Hematopoietic multipotent progenitor cell (in vitro differentiated cells): ENCODE measurements at places on chromosomes 1 and 21. TPM values are rescaled to one million over a fixed set of nuclear protein-coding genes. Genes with fewer than 3 reads are reported as not detected.

DNA sequence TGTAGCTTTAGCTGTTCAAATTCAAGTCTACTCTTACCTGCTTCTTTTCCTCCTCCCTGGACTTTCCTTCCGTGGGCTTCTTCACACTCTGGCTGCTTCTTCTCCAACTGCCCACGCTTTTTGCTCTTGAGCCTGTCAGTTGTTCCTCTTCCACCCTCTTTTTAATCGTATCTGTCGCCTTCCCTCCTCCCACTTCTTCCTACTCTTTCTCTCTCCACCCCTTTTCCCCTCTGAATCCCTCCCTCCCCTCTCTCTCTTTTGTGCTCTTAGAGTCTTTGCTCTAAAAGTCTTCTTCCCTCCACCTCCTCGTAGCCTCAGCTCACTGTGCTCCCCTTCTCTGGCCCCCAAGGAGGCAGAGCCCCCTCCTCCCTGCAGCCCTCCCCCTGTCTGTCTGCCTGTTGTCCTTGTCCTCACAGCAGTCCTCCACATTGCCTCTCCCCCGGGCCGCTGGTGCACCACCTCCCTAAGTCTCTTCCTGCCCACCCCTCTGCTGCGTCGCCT, 12.9 kb upstream of the GJA5 start:
- DNase-seq, result no peak

The TCHH gene
- under 0.01 TPM for total RNA-seq

DNA sequence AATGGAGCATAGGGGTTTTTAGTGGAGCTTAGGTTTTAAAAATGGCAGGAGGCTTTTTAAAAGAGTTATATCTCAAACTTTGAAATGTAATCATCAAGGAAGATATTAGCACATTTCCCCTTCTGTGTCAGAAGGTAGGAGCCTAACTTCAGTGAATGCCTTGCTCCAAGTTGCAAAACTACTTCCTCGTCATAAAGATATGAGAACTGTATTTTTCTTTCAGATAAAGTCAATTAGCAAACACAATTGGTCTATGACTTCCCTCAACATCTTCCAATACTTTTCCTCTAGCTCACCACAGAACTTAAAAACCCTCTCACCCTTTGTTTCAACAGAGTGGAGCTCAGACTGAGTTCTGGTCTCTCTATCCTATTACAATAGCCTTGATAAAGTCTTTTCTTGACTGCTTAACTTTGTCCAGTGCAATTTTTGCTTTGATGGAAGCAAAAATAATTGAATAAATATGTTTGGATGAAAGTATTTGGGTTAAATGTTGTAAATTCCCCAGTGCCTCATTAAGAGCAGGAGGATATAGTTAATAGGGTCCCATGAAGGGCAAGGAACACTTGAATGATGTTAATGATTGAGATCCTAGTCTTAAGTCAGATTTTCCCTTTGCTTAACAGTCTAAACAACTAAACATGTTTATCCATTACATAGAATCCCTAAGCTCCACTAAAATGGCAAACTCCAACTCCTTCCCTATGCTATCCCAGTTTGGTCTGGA, 58.9 kb downstream of the TNFSF18 start:
- DNase-seq, result no peak

DNA sequence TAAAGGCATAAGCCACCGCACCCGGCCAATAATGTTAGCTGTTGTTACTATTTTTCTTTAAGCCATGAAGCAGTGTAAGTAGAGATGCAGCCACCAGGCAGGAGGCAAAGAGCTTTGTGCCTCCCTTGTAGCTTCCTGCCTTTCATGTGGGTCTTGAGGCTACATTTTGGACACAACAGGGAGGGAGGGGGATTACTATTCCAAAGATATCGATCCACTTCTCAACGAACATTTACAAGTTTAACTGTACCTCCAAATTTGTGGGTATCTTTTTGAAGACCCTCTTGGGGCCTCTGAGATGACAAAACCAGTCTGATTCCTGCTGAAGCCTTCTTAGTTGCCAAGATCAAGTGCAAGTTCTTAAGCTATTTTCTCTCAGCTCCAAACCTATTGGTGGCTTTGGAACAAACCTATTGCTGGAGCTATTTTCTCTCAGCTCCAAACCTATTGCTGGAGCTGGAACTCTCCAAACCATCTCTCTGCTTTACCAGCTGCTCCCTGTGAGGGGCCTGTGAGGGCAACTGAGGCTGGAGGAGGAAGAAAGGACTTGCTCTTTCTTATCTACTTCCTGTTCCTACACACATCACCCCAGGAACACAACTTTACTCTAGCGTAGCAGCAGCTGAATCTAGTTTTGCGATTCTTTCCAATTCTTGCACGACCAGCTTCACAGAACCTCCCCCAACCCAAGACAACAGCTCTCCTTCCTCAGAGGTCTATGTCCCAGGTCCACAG, 16.1 kb upstream of the RCAN3 start:
- DNase-seq, result no peak

GRCh38 chr1:235855811-235856429, 10.8 kb downstream of the LYST start:
- DNase-seq, result no peak

DNA sequence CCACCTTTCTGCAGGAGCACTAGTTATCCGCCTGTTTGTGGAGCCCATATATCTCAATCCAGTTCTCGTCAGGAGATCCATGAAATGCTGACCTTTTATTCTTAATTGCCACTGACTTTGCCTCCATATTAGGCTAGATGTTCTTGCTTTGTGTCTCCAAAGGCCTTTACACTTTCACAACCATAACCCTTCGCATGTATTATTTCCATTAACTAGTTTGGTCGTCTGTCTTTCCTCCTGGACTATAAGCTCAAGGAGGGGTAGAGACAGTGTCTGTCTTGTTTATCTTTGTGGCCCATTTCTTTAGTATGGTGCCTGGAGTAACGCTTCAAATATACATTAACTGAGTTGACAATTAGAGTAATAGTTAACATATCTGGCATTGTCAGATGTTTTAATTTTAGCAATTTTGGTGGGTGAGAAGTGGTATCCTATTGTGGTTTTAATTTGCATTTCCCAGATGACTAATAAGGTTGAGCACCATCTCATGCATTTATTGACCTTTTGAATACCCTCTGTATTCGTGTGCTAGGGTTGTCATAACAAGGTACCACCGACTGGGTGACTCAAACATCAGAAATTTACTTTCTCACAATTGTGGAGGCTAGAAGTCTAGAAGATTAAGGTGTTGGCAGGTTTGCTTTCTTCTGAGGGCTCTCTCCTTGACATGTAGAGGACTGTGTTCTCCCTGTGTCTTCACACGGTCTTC, 21.7 kb upstream of the IL12RB2 start:
- no peak for DNase-seq

The PLXNA2 gene
- total RNA-seq, result 0.27 TPM

- DNase-seq, result no peak
Measured at GRCh38 chr1:30863858-30864604, 44.5 kb downstream of the SDC3 start.

DNA sequence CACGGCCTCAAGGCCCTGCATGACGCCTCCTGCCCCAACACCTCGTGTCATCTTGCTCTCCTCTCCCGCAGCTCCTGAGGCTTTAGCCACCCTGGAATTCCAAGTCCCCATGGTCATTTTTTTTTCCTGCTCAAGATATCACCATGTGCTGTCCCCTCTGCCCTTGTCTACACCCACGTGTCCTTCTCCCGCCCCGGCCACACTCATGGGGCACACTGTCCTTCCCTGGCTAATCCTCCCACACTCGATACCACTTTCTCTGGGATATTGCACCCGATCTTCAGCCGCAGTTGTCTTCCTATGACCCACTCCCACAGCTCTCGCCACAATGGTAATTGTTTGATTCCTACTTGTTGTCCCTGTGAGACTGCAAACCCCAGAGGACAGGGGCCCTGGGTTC, 29.7 kb upstream of the LGALS8 start:
- no peak for DNase-seq
